ENCODE measurements at places on chromosomes 5 and 9.

DNA sequence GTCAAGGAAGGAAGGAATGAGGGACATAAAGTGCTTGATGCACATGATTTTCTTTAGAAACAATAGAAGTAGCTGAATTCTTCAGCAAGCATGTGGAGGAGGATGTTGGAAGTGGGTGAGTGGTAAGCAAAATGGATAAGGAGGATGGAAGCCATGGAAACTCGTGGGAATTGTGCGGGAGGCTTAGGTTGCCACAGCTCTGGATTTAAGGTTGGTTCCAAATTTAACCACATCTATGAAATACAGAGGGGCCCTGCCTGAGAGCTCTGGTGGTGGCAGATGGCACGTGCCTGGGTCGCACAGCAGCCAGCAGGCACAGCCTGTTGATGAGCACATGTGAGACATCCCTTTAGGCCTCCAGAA is 284.7 kb downstream of the SMARCA2 start:
- no peak for DNase-seq

DNA sequence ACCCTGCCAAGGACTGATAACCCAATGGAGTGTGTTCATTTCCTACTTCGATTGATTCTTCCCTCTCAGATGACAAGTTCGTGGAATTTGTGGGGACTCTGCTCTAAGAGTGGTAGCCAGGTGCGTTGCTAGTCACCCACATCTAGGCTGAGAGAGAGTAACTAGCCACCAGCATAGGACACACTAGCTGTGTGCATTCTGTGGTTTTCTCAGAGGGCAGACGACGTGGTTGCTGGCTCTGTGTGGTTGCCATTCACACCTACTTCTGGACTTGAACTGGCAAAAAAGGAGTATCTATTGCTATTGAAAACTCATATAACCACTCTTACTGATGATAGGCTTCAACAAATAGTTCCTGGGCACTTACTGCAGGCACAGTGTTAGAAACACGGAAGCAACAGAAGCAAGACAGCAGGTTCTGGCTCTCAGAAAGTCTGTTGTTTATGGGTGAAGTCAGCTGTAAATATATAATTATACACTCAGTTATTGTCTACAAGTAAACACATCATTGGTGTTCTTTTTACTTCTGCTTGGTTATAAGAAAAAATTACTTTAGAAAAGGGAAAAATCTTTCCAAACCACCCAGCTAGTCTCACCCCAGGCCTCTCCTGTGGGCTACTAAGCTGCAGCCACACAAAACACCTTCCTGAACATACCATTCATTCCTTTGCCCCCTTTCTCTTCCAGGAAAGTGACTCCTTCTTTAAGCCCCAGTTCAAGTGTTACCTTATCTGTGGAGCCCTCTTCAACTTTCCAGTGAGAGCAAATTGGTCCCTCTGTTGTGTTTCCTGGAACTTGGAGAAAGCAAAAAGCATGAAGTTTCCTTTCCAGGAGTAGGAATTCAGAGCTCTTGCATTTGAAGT is 151.1 kb upstream of the HAPLN1 start:
- DNase-seq: no peak

DNA sequence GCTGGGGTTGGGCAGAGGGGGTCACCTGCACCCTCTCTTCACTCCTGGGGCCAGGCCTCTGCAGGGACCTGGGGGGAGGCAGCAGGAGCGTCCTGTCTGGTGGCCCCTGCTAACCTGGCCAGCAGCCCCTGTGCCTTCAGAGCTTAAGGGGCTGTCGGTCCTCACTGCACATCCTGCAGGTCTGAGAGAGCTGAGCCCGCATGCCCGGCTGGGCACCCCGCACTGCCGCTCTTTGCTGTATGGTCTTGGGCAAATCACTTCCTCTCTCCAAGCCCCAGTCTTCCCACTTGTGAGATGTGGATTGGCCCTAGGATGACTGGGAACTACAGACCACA is 7.9 kb downstream of the FLT4 start:
- no peak for DNase-seq

- no peak for DNase-seq
Observed at GRCh38 chr5:150056075-150056443, 30.3 kb downstream of the CSF1R start.
